Stimulated activated CD4-positive, alpha-beta T cell treated with anti-CD3 and anti-CD28 coated beads, Interleukin-1b, Interleukin-23, amount 100 ng/mL, for 1 hour (primary cell): ENCODE measurements at places on chromosomes 3 and 15.

DNA sequence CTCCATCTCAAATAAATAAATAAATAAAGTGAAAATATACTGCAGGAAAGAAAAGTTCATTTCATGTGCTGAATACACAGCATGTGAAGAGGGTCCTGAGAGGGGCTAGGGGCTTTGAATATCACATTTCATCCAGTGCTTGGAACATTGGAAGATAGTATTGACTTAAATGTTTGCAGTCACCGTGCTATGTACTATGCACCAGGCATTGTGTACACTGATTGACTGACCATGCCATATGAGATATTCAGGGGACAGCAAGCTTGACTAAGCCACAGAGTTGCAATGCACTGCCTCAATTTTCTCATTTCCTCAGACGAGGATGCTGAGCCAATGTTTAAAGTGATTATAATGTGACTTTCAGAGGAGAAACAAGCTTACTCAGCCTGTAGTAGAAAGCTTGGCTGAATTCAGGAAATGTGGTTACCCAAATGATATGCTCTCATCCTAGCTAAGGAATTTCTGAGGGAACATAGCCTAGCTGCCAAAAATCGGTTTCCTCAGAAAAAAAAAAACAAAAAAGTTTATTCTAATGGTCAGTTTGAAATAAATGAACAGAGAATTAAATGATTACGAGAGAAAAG is 557.9 kb downstream of the FGF12 start:
- DNase-seq, result no peak

- no peak for DNase-seq
Measured at GRCh38 chr3:143083781-143084180, 35.8 kb upstream of the CHST2 start.

DNA sequence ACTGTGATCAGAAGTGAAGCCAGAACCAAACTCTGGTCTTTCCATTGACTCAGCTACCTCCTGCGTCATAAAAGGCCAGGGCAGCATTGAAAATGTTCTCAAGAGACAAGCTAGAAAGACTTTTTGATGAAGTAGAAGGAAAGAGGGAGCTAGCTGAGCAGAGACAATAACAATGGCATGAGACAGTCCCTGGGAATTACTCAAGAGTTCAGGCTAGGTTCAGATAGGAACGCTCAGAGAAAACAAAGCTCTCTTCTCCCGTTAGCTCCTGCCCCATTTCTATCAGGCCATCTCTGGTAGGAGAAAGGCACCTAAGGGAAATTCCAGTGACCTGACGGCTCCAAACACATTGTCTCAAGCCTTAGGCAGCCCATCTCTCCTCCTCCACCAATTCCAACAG is 7.0 kb upstream of the OXTR start:
- DNase-seq, result no peak

- no peak for DNase-seq
Measured at GRCh38 chr3:53132347-53132746, 2.1 kb upstream of the RFT1 start.

GRCh38 chr15:67755936-67756335 is 69.4 kb upstream of the SKOR1 start:
- no peak for DNase-seq

DNA sequence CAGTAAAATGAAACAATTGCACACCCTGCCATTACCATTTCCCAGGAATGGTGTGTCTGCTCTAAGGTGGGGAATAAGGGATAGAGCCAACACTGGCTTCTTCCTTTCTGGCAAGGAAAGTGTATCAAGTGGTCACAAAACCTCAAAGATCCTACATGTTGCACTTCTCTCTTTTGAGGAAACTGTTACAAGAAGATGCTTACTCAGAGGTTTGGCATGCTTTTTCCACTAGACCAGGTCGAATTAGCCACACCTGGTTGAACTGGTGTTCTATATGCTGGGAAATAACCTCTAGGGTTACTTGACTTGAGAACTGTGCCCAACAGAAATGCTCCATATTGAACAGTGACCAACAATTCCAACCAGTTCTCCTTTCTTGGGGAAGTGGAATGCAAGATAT is 102.9 kb downstream of the LRRN1 start:
- no peak for DNase-seq

DNA sequence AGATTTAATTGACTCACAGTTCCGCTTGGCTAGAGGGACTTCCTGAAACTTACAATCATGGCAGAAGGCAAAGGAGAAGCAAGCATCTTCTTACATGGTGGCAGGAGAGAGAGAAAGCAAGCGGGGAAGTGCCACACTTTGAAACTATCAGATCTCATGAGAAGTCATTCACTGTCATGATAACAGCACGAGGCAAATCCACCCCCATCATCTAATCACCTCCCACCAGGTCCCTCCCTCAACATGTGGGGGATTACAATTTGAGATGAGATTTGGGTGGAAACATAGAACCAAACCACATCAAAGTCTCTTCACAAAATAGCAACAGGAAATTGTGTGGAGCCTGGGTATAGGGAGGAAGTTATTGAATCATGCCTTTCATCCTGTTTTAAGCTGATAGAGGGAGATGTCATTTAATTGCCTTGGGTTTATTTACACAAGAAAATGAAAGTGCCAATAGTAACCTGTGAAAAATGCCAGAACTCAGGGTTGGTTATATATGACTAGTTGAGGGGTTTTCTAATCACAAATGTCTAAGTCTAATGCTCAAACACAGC is 624.8 kb upstream of the LMCD1 start:
- peak; percentile 13 for DNase-seq
